ENCODE measurements at places on chromosomes 16 and 17. TPM values are rescaled to one million over a fixed set of nuclear protein-coding genes. Genes with fewer than 3 reads are reported as not detected.
A peak's percentile ranks its signal among the peaks of the same experiment; 100 is the strongest.

The CLEC10A gene
- total RNA-seq, result 16.1 TPM

The MT1M gene
- 27.9 TPM for total RNA-seq

The CCL4 gene
- 5.1 TPM for total RNA-seq

The CANT1 gene
- total RNA-seq, result 56.6 TPM

The P2RX1 gene
- 11.2 TPM for total RNA-seq

The GRAPL gene
- 10.7 TPM for total RNA-seq

The HAPSTR1 gene
- 77.0 TPM for total RNA-seq

The IL21R gene
- 3.0 TPM for total RNA-seq

The KRTAP3-1 gene
- total RNA-seq, result not detected

The KRTAP4-3 gene
- total RNA-seq, result not detected

GRCh38 chr16:69201787-69202186, 14.8 kb downstream of the SNTB2 start:
- no peaks in the 10 kb centered on the region for H3K27me3 ChIP-seq
- no peak overlapping the region for H3K4me3 ChIP-seq
- H3K36me3 ChIP-seq, result no peaks in the 10 kb centered on the region
- no peak overlapping the region for H3K27ac ChIP-seq
- DNase-seq, result no peak

DNA sequence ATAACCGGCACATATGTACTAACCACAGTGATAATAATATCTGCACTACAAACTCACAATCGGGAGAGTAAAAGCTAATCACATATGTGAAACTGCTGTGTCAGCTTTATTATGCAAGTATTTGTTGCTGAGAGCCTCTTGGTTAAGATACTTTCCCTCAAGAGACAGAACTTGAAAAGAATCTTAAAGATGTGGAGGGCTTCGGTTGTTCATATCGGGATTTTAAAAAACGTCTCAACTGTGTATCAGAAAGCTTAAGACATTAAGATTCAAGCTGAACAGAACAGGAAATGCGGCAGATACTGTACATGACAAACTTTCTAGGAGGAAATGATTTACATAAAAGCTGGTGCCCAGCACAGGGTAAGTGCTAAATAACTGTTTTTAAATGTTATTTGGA, 27.5 kb upstream of the HLF start:
- no peak overlapping the region for H3K27ac ChIP-seq
- no peak overlapping the region for H3K4me3 ChIP-seq
- no peaks in the 10 kb centered on the region for H3K36me3 ChIP-seq
- no peaks in the 10 kb centered on the region for H3K27me3 ChIP-seq
- DNase-seq, result no peak
- H3K4me1 ChIP-seq, result peaks cover 2% of the 10 kb centered on the region

- no peaks in the 10 kb centered on the region for H3K36me3 ChIP-seq
- no peak overlapping the region for H3K27ac ChIP-seq
- no peak overlapping the region for H3K4me3 ChIP-seq
- no peaks in the 10 kb centered on the region for H3K4me1 ChIP-seq
Measured at GRCh38 chr16:78902321-78902720, 698.2 kb downstream of the MAF start.

- H3K27ac ChIP-seq, result peak overlapping the region; percentile 47
- no peaks in the 10 kb centered on the region for H3K36me3 ChIP-seq
- DNase-seq, result no peak
- H3K4me1 ChIP-seq, result peaks cover 14% of the 10 kb centered on the region
Measured at GRCh38 chr17:57349541-57350247, 93.4 kb downstream of the MSI2 start.

GRCh38 chr16:58030136-58030840, 4.7 kb downstream of the MMP15 start:
- no peak for DNase-seq
- H3K27me3 ChIP-seq, result no peaks in the 10 kb centered on the region
- H3K36me3 ChIP-seq, result no peaks in the 10 kb centered on the region
- no peak overlapping the region for H3K27ac ChIP-seq

DNA sequence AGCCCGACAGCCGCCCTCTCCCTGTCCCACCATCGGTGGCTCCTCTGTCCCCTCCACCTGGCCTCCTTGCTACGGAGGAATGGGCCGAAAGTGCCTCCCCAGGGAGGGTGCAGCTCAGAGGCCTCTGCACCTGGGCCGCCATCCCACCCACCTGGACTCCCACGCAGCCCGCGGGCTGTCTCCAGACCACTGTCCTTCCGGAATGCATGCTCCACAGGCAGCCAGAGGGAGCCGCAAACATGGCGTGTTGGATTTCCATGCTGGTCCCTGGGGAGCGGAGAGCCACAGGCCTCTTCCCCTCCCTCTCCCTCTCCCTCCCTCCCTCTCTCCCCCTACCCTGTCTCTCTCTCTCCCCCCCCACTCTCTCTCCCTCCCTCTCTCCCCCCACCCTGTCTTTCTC, 3.0 kb downstream of the SSTR5 start:
- no peak for DNase-seq
- peaks cover 2% of the 10 kb centered on the region for H3K27me3 ChIP-seq
- no peak overlapping the region for H3K27ac ChIP-seq
- no peaks in the 10 kb centered on the region for H3K4me1 ChIP-seq
- no peak overlapping the region for H3K4me3 ChIP-seq

- H3K27me3 ChIP-seq, result no peaks in the 10 kb centered on the region
- no peaks in the 10 kb centered on the region for H3K4me1 ChIP-seq
- H3K36me3 ChIP-seq, result peaks cover 4% of the 10 kb centered on the region
- DNase-seq, result peak; percentile 63
Measured at GRCh38 chr17:58318065-58318481, 10.5 kb downstream of the TSPOAP1 start.

DNA sequence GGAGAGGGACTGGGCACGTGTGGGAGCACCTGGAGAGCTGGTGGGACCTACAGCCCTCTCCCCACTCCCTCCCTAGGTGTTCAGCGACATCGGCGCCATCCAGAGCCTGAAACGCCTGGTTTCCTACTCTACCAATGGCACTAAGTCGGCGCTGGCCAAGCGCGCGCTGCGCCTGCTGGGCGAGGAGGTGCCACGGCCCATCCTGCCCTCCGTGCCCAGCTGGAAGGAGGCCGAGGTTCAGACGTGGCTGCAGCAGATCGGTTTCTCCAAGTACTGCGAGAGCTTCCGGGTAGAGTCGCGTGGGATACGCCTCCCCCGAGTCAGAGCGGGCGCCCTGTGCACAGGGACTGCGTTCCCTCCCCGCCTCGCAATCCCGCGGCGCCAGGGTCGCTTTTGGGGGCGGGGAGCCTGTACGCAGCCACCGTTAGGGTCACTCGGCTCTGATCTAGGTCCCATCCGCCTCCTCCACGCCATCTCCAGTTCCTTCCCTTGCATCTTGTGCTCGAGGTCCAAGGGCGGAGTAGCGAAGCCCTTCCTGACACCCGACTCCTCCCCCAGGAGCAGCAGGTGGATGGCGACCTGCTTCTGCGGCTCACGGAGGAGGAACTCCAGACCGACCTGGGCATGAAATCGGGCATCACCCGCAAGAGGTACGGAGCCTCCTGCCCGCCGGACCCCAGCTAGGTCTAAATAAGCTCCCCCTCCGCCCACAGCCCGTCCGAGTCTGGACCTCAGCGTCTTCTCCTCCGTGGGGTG, 13.0 kb downstream of the SARM1 start:
- H3K36me3 ChIP-seq, result peaks cover 4% of the 10 kb centered on the region
- DNase-seq, result peak; percentile 76
- peaks cover 2% of the 10 kb centered on the region for H3K27me3 ChIP-seq

DNA sequence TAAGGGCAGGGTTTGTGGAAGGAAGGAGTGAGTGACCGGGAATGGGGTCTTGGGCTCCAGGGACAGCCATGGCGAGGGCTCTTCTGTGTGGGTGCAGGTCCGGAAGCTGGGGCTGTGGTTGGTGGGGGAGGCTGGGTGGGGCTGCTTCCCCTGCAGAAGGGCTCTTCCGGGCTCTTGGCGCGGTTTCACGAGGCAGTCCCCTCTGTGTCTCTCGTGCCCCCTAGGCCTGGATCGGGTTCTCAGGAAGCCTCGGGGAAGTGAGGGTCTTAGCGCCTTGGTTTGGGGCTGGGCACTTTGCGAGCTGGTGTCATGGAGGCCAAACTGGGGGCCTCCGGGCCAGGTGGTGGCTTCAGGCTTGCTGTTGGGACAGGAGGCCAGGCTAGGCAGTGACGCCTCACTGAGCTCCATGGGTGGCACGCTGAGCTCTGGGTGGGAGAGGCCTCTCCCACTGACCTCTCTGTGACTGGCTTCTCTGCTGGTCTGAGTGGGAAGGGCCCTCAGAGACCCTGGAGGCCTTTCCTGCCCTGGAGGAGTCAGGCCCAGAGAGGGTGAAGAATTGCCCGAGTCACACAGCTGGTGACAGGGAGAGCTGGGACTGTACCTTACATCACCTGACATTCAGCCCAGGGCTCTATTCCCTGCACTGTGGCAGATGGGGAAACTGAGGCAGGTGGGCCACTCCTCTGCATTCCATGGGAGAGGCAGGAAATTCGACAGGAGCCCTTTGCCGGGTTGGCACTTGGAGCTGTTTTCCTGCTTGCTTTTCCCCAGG, 8.2 kb downstream of the ADCY7 start:
- H3K36me3 ChIP-seq, result no peaks in the 10 kb centered on the region
- H3K4me1 ChIP-seq, result no peaks in the 10 kb centered on the region
- DNase-seq, result no peak
- H3K27ac ChIP-seq, result no peak overlapping the region

- H3K4me1 ChIP-seq, result peaks cover 2% of the 10 kb centered on the region
- DNase-seq, result no peak
- no peak overlapping the region for H3K27ac ChIP-seq
- H3K36me3 ChIP-seq, result no peaks in the 10 kb centered on the region
Measured at GRCh38 chr16:55052741-55053415, 122.2 kb downstream of the IRX5 start.

GRCh38 chr17:62966426-62967204, 580 bp downstream of the TANC2 start:
- H3K27me3 ChIP-seq, result no peaks in the 10 kb centered on the region
- DNase-seq, result peak; percentile 62
- H3K4me3 ChIP-seq, result peak overlapping the region; percentile 88
- no peaks in the 10 kb centered on the region for H3K36me3 ChIP-seq
- H3K4me1 ChIP-seq, result peaks cover 8% of the 10 kb centered on the region
- peak overlapping the region; percentile 54 for H3K27ac ChIP-seq

- no peaks in the 10 kb centered on the region for H3K36me3 ChIP-seq
- no peak overlapping the region for H3K4me3 ChIP-seq
- H3K27ac ChIP-seq, result no peak overlapping the region
- H3K27me3 ChIP-seq, result no peaks in the 10 kb centered on the region
- DNase-seq, result no peak
Measured at GRCh38 chr16:76441876-76442275, 164.7 kb downstream of the CNTNAP4 start.

DNA sequence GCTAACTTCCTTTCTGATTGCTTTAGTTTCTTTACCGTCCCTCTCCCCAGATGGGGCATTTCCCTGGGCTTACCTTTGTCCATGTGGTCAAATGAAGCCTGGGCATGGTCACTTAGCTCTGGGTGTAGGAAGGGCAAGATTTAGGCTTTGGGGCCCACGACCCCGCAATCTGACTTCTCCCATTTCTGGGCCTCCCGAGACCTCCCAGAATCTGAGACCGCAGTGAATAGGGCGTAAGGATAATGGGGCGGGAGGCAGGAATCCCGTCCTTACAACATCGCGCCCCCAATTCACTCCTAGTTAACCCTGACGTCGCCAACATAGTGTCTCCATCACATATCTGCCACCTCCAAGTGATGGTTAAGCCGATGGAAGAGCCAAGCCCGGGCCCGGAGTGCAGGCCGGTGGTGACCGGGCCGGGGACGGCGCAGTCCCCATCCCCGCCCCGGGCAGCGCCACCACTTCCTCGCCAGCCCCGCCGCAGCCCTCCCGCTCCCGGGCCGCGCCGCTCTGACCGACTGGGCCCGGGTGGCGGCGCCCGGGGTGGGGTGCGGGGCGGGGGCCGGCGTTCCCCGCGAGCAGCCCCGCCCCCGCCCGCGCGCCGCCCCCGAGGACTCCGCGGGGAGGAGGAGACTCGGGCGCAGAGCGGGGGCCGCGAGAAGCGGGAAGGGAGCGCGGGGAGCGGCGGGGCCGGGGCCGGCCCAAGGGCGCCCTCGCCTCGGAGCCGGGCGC, at the start of gene RHBDL3:
TSS of gene RHBDL3 (plus strand) at position 641 of the 732 bp plus-strand sequence. CDS start 358 bp downstream, outside the sequence.
- peak within 1 kb of the TSS; percentile 47 for H3K4me3 ChIP-seq
- H3K36me3 ChIP-seq, result no peaks in the 10 kb centered on the region
- H3K4me1 ChIP-seq, result no peaks in the 10 kb centered on the region
- peaks cover 13% of the 10 kb centered on the region for H3K27me3 ChIP-seq
- DNase-seq, result no peak

- H3K4me1 ChIP-seq, result no peaks in the 10 kb centered on the region
- H3K4me3 ChIP-seq, result no peak overlapping the region
- H3K36me3 ChIP-seq, result no peaks in the 10 kb centered on the region
- DNase-seq, result no peak
- H3K27ac ChIP-seq, result no peak overlapping the region
Measured at GRCh38 chr16:81066681-81067080, 10.4 kb downstream of the C16orf46 start.

GRCh38 chr16:19095654-19096053, 18.1 kb upstream of the ITPRIPL2 start:
- DNase-seq, result no peak
- no peak overlapping the region for H3K4me3 ChIP-seq
- H3K36me3 ChIP-seq, result no peaks in the 10 kb centered on the region
- no peaks in the 10 kb centered on the region for H3K4me1 ChIP-seq

GRCh38 chr16:2252806-2253148, 1.4 kb upstream of the ECI1 start:
- H3K36me3 ChIP-seq, result peaks cover 2% of the 10 kb centered on the region
- H3K27me3 ChIP-seq, result no peaks in the 10 kb centered on the region
- no peaks in the 10 kb centered on the region for H3K4me1 ChIP-seq
- no peak overlapping the region for H3K4me3 ChIP-seq
- no peak for DNase-seq

- no peaks in the 10 kb centered on the region for H3K27me3 ChIP-seq
- H3K4me3 ChIP-seq, result peak within 1 kb of the TSS; percentile 59
- H3K27ac ChIP-seq, result peak within 1 kb of the TSS; percentile 69
Measured at GRCh38 chr17:36001110-36001771, at the start of gene CCL15. TSS of gene CCL15 (minus strand) at chr17:36001553. CDS start at chr17:36001492, 61 bp downstream.

- no peak overlapping the region for H3K4me3 ChIP-seq
- no peaks in the 10 kb centered on the region for H3K36me3 ChIP-seq
- no peak for DNase-seq
- H3K4me1 ChIP-seq, result no peaks in the 10 kb centered on the region
- H3K27ac ChIP-seq, result no peak overlapping the region
Measured at GRCh38 chr16:20004931-20005330, 68.8 kb downstream of the GPR139 start.

DNA sequence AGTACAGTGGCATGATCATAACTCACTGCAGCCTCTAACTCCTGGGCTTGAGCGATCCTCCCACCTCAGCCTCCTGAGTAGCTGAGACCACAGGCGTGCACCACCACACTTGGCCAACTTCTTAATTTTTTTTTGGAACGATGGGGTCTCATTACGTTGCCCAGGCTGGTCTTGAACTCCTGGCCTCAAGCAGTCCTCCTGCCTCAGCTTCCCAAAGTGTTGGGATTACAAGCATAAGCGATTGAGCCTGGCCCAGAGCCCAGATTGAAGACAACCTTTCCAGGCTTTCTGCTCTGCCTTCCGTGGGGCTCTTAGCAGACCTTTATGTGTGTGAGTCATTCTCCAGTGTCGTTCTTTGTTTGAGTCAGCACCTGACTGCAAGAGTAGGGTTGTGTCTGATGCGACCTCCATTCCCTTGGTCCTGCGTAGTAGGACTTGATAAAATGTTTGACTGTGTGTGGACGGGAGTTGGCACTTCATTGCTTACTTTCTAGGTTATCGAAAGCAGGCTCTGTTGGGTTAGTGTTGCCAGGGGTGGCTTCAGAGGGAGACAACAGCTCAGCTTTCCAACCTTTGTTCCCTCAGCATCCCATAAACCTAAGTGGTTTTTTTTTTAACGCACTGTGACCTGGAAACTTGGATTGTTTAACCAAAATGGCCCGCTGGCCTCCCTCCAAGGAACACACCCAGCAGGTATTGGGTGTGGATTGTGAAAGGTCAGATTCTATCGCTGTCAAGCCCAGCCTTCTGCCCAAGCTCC, 26.4 kb downstream of the EEF2K start:
- no peaks in the 10 kb centered on the region for H3K36me3 ChIP-seq
- DNase-seq, result peak; percentile 82
- H3K4me1 ChIP-seq, result no peaks in the 10 kb centered on the region
- H3K27ac ChIP-seq, result peak overlapping the region; percentile 37
- H3K4me3 ChIP-seq, result peak overlapping the region; percentile 24
- H3K27me3 ChIP-seq, result no peaks in the 10 kb centered on the region
